A673 (cell line): ENCODE measurements at places on chromosomes 1 and 21. TPM values are rescaled to one million over a fixed set of nuclear protein-coding genes. Genes with fewer than 3 reads are reported as not detected.

Gene FAM110D
- 0.64 and 0.85 TPM in 2 replicates for total RNA-seq

Gene PWP2
- total RNA-seq: 10.1 and 13.0 TPM in 2 replicates

Gene C1orf115
- 0.11 and 0.44 TPM in 2 replicates for total RNA-seq

Gene DOP1B
- total RNA-seq: 16.2 and 16.5 TPM in 2 replicates

Gene KANK4
- total RNA-seq: 0.13 and 0.24 TPM in 2 replicates

Gene CLCA2
- not detected in 2 replicates for total RNA-seq

Gene PLEKHN1
- total RNA-seq: not detected in 2 replicates

Gene MPZ
- total RNA-seq: 2.6 and 2.8 TPM in 2 replicates

Gene DARS2
- 41.6 and 43.4 TPM in 2 replicates for total RNA-seq

Gene MNDA
- total RNA-seq: not detected in 2 replicates

Gene SPRR5
- not detected in 2 replicates for total RNA-seq

Gene VANGL2
- total RNA-seq: 20.9 and 22.7 TPM in 2 replicates

Gene TMEM79
- total RNA-seq: 7.0 and 9.1 TPM in 2 replicates

Gene ATAD3B
- total RNA-seq: 46.1 and 68.9 TPM in 2 replicates

Gene C2CD4D
- not detected in 2 replicates for total RNA-seq

Gene C1orf141
- not detected in 2 replicates for total RNA-seq

Gene SAMD11
- total RNA-seq: 24.1 and 28.4 TPM in 2 replicates
